ENCODE measurements at places on chromosomes 3 and 15. TPM values are rescaled to one million over a fixed set of nuclear protein-coding genes. Genes with fewer than 3 reads are reported as not detected.

The DOCK3 gene
- 0.14 TPM for total RNA-seq

The GOLGA8O gene
- not detected for total RNA-seq

The ARNT2 gene
- 22.9 TPM for total RNA-seq

The ARRDC4 gene
- 18.8 TPM for total RNA-seq

The PROK2 gene
- total RNA-seq = not detected

The DUOX2 gene
- 0.42 TPM for total RNA-seq
